ENCODE measurements at places on chromosomes 2 and 18.

- peak; percentile 13 for DNase-seq
These were observed 47.4 kb downstream of the VWA3B start for GRCh38 chr2:98134172-98135005.

DNA sequence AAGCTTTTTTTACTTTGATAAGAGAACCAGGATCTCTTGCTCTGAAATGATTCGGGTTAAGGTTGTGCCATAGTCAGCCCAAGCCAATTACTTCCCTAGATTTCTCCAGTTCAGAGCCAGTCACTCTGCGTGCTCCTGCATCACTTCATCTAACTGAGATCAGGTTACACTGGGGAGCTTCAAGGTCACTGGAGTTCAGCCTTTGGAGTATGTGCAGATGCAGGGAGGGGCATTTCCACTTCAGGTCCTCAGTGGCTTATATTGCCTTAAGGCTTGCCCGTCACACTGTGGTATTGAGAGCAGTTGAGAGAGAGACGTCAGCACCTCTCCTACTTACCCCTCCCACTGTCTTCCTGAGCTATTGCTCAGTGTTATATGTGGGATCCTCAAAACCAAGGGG lies 317.8 kb downstream of the EPHA4 start:
- DNase-seq, result no peak

GRCh38 chr18:75376004-75376403 lies 51.5 kb downstream of the SMIM21 start:
- DNase-seq, result no peak

GRCh38 chr2:30569946-30570345 lies 122.9 kb downstream of the LCLAT1 start:
- DNase-seq, result no peak

GRCh38 chr2:19124135-19124534 lies 234.3 kb downstream of the OSR1 start:
- DNase-seq, result no peak

- DNase-seq, result no peak
These were observed 3.9 kb downstream of the CHST10 start for GRCh38 chr2:100413571-100413970.

- DNase-seq, result no peak
These were observed 75.8 kb upstream of the SLC1A4 start for GRCh38 chr2:64913357-64913869.

GRCh38 chr18:67276638-67277037 lies 239.9 kb downstream of the DSEL start:
- DNase-seq, result no peak

DNA sequence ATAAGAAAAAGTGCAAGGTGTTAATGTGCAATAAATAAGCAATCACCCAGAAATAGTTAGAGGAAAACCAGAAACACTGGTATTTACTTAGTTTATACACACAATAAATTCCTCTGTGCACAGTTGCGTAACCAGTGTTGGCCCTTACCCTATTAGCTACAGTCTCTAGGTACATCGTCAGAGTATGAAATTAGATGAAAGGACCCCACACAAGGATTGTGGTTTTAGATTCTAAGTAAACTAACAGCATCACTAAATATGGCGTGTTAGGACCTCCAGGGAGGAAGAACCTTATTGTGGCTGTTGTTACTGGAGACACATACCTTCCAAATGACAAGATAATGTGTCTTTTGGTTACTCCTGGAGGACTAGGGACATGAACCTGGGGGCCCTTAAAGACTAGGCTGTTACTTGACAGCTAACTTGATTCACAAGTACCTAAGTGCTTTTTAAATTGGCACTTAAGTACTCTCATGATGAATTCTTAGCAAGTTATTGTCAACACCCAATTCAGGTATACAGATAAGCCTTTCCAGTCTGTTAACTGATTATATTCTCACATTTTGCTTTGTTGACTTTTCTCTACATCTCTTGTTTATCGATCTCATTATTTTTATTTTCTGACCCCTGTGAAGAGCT lies 115.3 kb downstream of the FEZ2 start:
- DNase-seq, result no peak

DNA sequence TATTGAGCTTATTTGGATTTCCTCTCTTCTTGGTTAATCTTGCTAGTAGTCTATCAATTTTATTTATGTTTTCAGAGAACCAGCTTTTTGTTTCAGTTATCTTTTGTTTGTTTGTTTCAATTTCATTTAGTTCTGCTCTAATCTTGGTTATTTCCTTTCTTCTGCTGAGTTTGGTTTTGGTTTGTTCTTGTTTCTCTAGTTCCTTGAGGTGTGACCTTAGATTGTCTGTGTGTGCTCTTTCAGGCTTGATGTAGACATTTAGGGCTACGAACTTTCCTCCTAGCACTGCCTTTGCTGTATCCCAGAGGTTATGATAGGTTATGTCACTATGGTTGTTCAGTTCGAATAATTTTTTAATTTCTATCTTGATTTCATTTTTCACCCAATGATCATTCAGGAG lies 141.6 kb downstream of the ZNF236 start:
- peak; percentile 7 for DNase-seq

GRCh38 chr18:53991805-53992204 lies 232.7 kb downstream of the MBD2 start:
- DNase-seq, result no peak

GRCh38 chr2:40192864-40193669 lies 258.8 kb downstream of the SLC8A1 start:
- DNase-seq, result no peak

- no peak for DNase-seq
These were observed 113.4 kb downstream of the PIEZO2 start for GRCh38 chr18:11035814-11036495.

- DNase-seq, result no peak
These were observed 50.4 kb downstream of the MFSD6 start for GRCh38 chr2:190458352-190459107.

- no peak for DNase-seq
These were observed 457 bp upstream of the SP9 start for GRCh38 chr2:174334278-174334715.

DNA sequence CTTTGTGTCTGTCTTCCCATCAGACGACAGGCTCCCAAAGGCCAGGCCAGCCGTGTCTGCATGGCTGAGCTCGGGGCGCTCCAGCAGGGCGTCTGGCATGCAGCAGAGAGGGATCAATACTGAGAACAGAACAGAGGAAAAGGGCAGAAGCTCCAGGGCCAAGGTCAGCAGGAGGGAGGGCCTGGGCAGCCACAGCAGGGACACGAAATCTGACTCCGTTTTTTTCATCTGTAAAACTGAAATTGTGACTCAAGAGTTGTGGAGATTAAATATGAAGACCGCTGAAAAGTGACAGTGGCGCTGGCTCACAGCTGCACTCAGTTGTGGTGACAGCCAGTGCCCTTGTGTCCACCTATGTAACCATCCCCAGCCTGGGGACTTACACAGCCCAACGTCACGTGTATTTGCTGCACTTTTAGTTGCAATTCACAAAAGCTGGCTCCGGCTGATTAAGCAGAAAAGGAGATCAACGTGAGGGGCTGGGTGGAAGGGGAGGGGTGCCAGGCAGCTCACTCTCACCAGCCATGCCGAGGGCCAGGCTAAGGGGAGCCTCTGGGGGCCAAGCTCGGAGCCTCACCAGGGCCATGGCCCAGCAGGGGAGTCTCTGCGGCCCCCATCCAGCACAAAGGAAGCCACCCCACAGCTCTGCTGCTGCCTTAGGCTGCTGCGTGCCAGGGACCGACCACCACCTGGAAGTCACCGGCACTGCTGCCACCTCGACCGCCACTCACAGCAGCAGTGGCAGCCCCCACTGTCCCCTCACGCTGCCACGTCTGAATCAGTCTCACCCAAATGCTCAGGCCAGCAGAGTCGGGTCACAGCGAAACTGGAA lies 74.7 kb downstream of the EIPR1 start:
- DNase-seq, result no peak

- DNase-seq, result no peak
These were observed 111.3 kb downstream of the NDUFA10 start for GRCh38 chr2:239913636-239914417.

DNA sequence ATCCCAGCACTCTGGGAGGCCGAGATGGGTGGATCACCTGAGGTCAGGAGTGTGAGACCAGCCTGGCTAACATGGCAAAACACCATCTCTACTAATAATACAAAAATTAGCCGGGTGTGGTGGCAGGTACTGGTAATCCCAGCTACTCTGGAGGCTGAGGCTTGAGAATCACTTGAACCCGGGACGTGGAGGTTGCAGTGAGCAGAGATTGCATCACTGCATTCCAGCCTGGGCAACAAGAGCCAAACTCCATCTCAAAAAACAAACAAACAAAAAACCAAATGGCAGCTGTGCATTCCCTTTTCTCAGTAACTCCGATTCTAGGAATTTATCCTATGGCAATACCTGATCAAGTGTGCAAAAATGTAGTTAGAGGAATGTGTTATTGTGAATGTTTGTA lies 4.7 kb upstream of the GRHL1 start:
- DNase-seq, result no peak

GRCh38 chr2:236341721-236342120 lies 77.5 kb upstream of the ASB18 start:
- DNase-seq, result no peak

All from CD4-positive, alpha-beta T cell treated with Interleukin-2 at 100 ng/mL for 4 hours (primary cell).